NCI-H1694 (cell line): ENCODE measurements at places on chromosomes 12 and 14.

DNA sequence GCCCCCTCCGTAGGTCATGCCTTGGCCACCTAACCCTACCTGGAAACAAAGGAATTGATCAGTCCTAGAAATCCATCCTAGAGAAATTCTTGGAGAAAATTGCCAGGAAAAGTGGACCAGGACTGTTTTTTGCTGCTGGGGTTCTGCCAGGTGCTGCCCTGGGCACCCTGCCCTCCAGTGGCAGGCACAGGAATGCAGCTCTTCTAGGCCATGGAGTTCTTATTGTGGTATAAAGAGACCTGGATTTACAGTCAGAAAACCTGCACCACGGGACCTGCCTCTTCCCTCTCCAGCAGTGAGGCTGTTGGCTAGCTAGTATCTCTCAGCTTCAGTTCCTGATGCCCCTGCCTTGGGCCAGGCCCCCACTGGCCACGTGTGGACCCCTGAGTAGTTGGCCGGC, 59.7 kb downstream of the SLC24A4 start:
- DNase-seq, result peak; percentile 39

- peak; percentile 51 for DNase-seq
Measured at GRCh38 chr14:106436310-106436905, 910.0 kb downstream of the TMEM121 start.

GRCh38 chr12:8120072-8120713, 3.2 kb upstream of the CLEC4A start:
- DNase-seq, result no peak

- no peak for DNase-seq
Measured at GRCh38 chr12:82524641-82525040, 162.1 kb upstream of the TMTC2 start.

DNA sequence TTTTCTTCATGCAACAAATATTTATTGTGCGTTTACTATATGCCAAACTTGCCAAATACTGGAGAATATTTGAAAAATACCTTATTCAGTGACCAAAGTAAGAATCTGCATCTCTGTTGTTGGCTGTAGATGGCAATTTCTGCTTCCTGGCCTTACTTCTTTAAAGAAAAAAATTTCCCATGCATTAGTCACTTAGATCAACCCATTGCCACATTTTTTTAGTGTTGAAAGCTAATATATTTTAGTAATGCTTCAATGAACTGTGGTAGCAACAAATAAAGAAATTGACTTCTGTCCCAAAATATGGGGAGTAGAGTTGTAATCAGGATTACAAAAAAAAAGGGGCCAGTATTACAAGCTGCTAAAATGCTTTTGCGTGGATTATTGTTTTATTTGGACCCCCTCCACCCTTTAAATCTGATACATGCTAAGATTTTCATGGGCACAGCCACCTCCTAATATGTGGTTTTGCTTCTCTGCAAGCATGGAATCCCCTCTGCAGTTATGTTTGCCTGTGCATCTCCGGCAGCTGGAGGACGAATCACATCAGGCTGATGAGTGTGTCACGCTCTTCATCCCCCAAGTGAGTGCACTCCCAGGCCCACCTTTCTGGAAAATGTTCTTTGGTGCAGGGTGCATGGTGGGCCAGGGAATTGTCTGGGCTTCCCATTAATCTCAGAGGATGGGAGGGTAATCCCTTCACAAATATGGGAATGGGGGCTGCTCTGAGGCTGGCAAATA, 38.1 kb upstream of the PTCSC3 start:
- no peak for DNase-seq

GRCh38 chr12:61701471-61701870, 558.7 kb upstream of the USP15 start:
- no peak for DNase-seq

GRCh38 chr12:49584591-49584990, 16.6 kb upstream of the MCRS1 start:
- DNase-seq, result no peak

- no peak for DNase-seq
Measured at GRCh38 chr12:18454330-18454729, 193.0 kb downstream of the PIK3C2G start.

DNA sequence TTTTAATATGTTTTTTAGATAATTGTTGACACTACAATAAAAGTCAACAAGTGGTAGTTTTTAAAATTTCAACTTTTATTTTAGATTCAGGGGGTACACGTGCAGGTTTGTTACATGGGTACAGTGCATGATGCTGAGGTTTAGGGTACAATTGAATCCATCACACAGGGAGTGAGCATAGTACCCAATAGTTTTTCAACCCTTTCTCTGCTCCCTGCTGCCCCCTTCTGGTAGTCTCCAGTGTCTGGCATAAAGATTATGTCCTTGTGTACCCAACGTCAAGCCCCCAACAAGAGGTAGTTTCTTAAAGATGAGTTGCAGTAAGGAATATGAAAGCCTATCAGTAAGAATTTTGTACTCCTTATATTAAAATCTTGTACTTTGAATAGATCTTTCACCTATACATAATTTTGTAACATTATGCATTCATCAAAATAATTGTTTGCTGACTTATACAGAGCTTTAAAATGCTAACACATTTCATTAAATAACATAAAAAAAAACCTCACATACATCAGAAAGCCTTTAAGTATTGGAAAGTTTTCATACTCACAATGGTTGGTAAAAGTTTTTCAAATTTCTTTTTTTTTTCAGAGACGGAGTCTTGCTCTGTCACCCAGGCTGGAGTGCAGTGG, 5.4 kb upstream of the RALGAPA1 start:
- DNase-seq, result peak; percentile 72

GRCh38 chr12:119775246-119775895, 101.7 kb downstream of the CIT start:
- no peak for DNase-seq

DNA sequence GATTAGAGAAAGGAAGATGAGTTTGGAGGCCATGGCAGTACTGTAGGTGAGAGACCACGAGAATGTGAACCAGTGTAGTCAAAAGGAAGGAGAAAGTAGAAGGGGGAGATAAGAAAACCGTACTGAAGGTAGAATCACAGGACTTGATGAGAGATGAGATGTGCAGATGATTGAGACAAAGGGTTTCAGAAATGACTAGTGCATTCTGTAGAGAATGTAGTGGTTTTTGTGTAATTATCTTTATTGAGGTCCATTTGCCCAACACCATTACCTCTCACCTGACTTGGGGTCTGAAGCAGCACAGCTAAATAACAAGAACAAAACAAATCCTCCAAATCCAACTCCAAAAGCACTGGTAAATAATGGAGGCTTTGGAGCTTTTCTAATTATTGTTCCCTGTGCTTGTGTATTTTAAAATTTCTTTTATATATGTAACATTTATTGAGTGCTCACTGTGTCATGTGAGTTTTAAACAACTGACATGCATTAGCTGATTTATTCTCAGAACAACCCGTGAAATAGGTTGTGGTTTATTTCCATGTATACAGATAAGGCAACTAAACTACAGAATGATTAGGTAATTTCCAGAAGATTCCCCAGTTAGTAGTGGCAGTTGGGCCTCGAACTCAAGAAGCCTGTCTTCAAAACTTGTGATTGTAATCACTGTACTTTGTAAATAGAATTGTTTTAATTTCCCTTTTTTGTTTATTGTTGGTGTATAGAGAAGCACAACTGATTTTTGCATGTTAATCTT, 390.0 kb downstream of the AEBP2 start:
- no peak for DNase-seq

DNA sequence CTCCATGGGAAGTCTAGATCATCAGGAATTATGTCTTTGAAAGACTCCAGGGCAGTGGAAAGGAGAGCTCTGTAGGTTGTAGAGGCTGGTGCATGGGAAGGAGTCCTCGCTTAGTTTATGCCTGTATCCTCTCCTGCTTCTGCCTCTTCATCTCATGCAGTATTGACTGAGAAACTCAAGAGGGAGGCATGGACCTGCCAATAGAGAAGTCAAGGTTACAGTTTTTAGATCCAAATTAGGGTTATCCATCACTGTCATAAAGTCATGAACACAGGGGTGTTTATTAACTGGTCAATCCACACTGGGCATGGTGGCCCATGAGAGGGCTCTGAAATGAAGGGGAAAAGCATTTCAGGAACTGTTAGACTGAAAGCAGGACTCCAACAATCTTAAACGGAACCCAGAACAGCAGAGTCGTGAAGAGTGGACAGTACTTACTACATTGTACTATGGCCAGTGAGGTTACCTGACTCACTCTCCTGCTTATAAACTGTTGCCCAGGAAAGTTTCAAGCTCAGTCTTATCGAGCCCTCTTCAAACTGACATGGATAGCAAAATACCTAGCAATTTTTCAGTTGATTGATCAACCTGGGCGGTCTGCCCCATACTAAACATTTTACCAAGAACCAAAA, 30.1 kb upstream of the DHRS7 start:
- no peak for DNase-seq
